ENCODE measurements at places on chromosomes 6 and 20.

DNA sequence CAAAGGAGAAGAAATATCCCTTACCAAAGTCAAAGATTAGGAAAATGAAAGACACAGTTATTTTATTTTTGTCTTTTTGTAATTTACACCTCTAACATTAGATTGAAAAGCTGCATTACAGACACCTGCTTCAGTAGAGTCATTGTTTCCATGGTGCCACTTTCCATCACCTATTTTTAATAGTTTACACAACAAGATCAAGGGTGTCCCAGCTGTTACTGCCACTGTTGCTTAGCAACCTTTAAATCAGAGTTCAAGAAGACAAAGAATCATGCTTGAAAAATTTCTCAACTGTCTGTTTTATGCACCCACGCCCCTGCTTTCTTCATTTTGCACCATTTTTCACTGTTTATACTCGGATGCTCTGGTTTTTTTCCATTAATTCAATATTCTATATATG is 668.2 kb upstream of the GJE1 start:
- no peak for DNase-seq

DNA sequence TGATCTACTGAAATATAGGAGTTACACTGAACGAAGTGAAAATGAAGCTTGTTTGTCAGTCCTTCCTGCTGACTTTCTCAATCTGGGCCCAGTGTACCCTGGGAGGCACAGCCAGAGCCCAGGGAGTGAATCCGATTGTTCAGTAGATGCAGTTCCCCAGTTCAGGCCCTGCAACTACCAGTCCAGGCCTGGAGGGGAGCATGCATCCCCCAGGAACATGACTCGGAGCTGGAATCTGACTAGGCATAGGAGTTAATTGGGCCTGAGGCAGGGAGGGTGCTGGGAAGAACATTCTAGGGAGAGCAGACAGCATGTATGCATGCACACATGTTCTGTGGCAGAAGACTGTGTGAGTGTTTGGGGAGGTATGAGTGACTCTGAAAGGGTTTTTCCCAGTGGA is 42.1 kb downstream of the PHACTR3 start:
- no peak for DNase-seq

- DNase-seq = no peak
These were observed 20.9 kb downstream of the FARS2 start for GRCh38 chr6:5282191-5282623.

DNA sequence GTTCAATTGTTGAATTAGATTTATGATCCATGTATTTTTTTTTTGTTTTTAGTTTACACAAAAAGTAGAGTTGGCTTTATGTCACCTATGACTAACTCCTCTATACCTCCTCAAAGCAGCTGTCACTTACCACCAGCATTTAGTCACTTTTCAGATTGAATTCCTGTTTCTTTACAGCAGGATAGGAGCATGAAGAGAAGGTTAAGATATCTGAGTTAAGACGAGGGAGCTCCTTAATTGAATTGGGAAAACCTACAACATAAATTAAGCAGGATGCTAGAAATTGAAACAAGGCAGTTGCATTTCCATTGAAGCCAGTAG is 237.2 kb downstream of the FARS2 start:
- no peak for DNase-seq

DNA sequence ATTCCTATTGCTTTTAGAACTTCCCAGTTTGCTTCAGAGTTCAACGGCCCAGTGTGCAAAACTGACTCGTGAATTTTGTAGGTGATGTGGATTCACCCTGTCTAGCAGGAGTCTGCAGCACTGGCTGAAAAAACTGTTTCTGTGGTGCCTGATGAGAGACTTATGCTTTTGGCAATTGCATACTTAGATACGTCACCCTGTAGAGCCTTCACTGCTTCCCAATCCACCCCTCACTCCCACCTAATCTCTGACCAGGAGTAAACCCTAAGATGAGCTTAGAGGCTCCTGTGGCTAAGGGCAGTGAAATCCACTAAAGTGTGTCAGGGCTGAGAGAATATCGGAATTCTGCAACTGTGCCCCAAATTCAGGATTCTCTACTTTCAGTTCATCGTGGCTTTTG is 14.3 kb downstream of the RPP21 start:
- DNase-seq = no peak

- DNase-seq = no peak
These were observed 19.6 kb downstream of the STX16 start for GRCh38 chr20:58670659-58671058.

DNA sequence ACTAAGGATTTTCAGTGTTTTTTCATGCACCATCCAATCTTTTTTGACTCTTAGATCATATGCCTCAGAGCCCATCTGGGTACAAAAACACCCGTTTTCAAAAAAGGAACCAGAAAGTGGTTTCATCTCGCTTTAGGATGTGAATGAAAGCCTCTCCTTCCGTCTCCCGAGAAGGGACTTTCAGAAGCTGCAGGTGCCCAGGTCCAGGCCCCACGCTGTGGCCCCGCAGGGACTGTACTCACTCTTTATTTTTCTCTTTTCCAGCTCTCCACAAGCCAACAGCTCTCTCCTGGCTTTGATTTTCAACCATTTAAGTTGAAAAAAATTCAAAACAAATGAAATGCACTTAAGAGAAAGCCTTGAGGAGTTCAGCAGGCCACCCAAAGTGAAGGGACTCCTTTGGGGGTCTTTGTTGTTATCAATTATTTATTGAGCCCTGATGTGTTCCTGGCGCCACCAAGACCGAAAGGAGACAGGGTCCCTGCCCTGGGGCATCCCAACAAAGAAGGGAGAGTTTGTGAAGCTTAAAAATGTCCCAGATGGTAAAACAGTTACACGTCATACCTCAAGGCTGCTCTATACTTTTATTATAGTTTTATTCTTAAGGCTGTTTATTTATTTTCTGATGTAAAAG is 467.3 kb downstream of the PREX1 start:
- peak; percentile 45 for DNase-seq

GRCh38 chr6:38588631-38589366 is 50.9 kb downstream of the BTBD9 start:
- no peak for DNase-seq

- DNase-seq = no peak
These were observed 154.9 kb upstream of the BEND6 start for GRCh38 chr6:56799989-56800388.

DNA sequence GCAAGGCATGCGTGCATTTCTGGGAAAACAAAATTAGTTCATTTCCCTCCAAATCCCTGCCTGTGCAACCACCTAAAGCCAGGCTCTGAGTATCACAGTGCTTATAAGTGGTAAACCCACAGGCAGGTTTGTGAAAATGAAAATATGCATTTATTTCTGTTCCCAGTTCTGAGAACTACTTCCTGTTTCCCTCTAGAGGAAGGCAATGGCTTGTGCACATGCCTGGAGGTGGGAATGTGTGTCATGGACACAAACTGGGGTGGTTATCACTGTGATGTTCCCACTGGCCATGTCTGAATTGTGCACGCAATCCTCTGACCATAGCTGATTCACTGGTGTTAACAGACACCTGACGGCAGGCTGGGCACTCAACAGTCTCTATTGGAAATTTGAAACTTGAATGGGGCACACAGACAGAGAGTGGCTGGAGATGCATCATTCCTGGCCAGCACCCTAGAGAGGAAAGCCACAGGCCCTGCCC is 26.3 kb downstream of the FAM110A start:
- DNase-seq = no peak

DNA sequence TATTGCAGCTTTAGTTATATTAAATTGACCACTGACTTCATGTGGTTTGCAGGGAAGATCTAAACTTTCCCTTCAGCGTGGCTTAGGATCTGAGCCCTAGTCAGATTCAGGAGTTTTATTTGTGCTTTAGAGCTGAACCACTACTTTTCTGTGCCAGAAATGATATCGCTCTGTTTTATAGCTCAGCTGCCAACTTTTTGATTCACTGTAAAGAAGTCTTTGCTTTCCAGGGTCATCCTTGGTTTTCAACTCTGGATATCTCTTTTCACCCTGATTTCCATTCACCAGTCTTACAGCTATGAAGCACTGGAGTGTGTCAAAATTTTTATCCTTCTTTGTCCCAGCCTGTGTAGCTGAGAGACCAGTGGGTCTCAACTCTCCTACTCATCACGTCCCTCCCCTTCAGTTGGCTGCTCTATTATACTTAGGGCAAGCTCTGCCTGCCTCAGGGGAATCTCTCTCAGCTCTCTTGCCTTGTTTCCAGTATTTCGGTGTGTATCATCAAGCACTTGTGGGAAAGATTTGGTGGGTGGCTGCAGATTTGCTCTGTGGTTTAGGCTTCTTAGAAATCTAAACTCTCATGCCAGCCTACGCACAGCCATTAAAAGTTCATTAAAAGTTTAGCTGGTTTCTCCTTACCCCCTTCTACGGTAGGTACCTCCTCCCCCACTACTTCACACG is 425.5 kb downstream of the TENT5A start:
- DNase-seq = no peak

GRCh38 chr6:147741389-147741788 is 232.9 kb downstream of the SAMD5 start:
- no peak for DNase-seq

DNA sequence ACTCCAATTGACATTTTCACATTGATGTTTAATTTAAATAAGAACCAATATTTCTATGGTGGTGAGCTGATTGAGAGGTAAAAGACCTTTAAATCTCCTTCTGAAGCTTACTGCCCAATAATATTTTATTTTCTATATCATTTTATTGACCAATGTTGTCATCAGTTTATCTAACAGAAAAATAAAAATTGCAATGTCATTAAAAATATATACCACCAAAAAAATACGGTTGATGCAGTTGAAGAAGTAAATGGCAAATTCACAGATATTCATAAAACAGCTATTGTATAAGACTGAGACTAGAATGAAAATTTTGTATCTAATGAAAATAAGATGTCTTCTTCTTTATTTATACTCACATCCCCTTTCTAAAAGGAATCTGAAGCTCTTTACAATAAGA is 1033.0 kb upstream of the FLRT3 start:
- no peak for DNase-seq

DNA sequence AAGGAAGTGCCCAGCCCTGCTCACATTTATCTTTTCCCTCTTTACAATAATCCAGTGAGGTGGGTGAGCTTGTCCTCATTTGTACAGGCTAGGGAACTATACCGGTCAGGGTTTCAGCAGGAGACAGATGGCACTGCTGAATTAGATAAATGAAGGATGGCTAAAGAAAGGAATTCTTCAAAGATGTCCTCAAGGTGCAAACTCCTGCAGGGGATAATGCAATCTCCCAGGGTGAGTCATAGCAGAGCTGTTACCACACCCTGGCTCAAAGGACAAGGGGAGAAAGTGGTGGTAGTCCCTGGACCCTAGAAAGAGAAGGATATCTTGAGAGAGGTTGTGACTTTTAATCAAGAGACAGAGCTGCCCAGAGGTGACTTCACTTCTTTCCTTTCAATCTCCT is 66.7 kb downstream of the RFPL4B start:
- no peak for DNase-seq

GRCh38 chr20:47355489-47356219 is 845 bp downstream of the ZMYND8 start:
- DNase-seq = no peak

DNA sequence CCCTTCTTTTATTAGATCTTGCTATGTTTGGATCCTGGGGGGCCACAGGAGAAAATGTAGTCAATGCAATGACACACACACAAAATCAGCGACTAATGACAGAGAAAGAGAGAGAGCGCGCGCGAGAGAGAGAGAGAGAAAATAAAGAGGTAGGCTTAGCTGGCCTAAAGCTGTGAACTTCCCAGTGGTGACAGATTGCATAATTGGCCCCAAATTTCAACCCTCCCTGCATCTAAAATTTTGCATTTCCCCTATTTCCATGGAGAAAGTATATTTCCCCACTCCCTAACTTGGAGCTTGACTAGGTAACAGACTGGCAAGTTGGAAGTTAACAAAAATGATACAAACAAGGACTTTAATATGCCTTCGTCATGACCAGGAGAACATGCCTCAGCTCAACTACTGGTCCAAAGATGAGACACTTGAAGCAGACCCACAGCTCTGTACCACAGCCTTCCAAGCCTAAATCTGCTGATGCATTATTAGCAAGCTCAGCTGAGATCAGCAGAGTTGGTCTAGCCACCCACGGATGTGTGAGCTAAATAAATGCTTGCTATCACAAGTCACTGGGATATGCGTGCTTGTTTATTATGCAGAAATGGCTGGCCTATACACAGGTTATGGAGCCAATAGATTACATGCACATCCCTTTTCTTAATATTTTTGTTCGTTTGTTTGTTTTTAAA is 118.1 kb upstream of the PRDM1 start:
- DNase-seq = no peak

DNA sequence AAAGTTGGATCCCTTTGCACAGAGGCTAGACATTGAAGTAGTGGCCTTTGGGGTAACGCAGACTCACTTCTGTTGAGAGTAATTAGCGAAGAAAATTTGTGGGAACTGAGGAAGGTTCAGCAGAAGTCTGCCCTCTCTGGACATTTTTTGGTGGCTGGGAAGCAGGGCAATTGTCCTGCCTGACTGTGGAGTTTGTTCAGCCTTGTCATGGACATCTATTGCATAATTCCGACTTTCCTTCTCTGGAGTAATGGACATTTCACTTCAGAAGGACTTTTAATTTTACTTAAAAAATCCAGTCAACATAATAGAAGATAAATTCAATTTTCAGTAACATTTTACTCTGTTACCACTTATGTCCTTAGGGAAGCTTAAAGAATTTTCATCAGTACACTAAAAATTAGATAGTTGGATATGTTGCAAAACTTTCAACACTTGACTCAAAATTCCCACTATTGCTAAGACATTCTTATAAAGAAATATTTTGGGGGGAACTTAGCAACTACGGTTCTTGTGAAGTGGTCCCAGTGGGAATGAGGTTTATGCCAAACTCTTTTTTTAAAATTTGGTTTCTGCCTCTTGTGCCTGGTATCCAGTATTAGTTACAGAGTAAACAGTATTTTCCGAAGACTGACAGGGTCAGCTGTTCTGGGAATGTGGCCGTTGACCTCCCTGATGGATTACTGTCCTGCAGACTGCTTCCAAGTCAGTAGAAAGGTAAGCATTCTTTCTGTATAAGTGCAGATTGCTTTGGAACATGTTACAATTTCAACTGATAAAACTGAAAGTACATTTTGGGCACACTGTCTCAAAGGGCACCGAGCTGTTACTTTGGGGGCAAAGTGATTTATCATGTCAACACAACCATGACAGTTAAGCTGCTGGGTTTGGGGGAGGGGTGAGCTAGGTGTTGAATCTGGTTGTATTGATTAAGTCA is 100.6 kb upstream of the MLIP start:
- no peak for DNase-seq

DNA sequence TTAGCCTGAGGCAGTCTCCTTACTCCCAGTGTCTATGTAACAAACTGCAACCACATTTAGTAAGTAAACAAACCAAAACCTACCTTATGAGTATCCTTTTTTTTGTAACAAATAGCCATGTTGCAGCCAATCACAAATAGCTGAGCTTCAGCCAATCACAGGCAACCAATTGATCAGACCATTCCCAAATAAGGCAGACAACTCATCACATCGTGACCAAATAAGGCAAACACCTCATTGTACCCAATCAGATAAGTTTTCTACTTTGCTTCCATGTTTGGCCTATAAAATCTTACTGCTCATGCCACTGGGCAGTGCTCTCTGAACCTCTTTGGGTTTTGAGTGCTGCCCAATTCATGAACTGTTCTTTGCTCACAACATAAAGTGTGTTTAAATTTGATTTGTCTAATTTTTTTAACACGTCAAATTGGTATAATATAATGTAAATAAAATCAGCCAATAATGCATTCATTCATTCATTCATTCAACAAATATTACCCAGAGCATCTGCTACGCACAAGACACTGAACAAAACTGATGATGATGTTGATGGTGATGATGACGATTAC is 117.8 kb downstream of the BCAS1 start:
- no peak for DNase-seq
